Body of pancreas (tissue), 4 donors: ENCODE measurements at places on chromosomes 3 and 15. TPM values are rescaled to one million over a fixed set of nuclear protein-coding genes. Genes with fewer than 3 reads are reported as not detected.

DNA sequence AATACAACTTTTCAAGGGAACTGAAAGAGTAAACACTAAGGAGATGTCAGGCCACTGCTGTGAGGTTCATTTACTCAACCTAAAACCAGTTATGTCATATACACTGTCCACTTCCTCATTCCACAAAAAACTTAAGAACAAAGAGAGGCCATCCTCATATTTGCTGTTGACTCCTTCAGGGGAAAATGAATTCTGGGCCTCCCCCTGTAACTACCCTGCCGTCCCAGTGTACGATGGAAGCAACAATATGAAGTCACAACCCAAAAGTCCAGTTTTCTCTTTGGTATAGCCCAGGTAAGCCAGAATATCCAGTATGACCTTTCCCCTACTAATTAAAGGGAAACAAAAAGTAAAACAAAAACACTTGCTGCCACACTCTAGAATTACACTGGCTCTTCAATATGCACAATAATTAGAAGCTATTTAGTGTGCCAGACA lies 16.2 kb downstream of the CEP152 start:
- peak overlapping the region; percentile 21 for H3K27ac ChIP-seq
- H3K4me3 ChIP-seq: no peak overlapping the region
- no peak for DNase-seq
- no peaks in the 10 kb centered on the region for H3K36me3 ChIP-seq

GRCh38 chr3:19030522-19030839 lies 117.8 kb upstream of the KCNH8 start:
- no peaks in the 10 kb centered on the region for H3K4me1 ChIP-seq
- DNase-seq: no peak
- H3K27ac ChIP-seq: no peak overlapping the region
- H3K27me3 ChIP-seq: no peaks in the 10 kb centered on the region
- no peak overlapping the region for H3K4me3 ChIP-seq

GRCh38 chr3:131326307-131326706 lies 55.3 kb upstream of the NUDT16 start:
- H3K27me3 ChIP-seq: no peaks in the 10 kb centered on the region
- H3K36me3 ChIP-seq: no peaks in the 10 kb centered on the region
- H3K4me3 ChIP-seq: no peak overlapping the region

GRCh38 chr3:133883641-133884040 lies 12.0 kb downstream of the RAB6B start:
- H3K27ac ChIP-seq: no peak overlapping the region
- H3K27me3 ChIP-seq: no peaks in the 10 kb centered on the region
- H3K4me1 ChIP-seq: no peaks in the 10 kb centered on the region
- no peak for DNase-seq

- no peaks in the 10 kb centered on the region for H3K36me3 ChIP-seq
- H3K27me3 ChIP-seq: no peaks in the 10 kb centered on the region
- H3K27ac ChIP-seq: peak overlapping the region; percentile 49
- DNase-seq: peak; percentile 62
- peaks cover 14% of the 10 kb centered on the region for H3K4me1 ChIP-seq
Measured at GRCh38 chr3:136277115-136277514, 27.0 kb downstream of the PCCB start.

GRCh38 chr3:45927881-45928280 lies 15.4 kb upstream of the CXCR6 start:
- H3K27me3 ChIP-seq: no peaks in the 10 kb centered on the region
- H3K27ac ChIP-seq: no peak overlapping the region
- no peak for DNase-seq
- peaks cover 18% of the 10 kb centered on the region for H3K36me3 ChIP-seq

- no peaks in the 10 kb centered on the region for H3K27me3 ChIP-seq
- no peak overlapping the region for H3K4me3 ChIP-seq
- no peaks in the 10 kb centered on the region for H3K36me3 ChIP-seq
- peaks cover 7% of the 10 kb centered on the region for H3K4me1 ChIP-seq
Measured at GRCh38 chr15:48559285-48559684, 86.2 kb downstream of the FBN1 start.

DNA sequence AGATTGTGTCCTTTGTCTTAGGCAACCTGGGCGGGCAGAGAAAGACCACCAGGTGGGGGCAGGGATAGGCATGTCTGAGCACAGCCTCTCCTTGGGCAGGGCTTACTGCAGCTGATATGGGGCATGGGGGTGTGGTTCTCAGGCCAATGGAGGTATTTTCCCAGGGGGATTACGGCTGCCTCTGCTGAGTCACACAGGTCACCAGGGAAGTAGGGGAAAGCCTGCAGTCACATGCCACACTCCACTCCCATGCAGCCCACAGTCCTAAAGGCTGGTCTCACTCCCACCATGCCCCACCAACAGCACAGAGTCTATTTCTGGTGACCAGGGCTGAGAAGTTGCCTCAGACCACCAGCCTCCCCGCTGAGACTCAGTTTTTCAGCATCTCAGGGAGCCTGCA lies 466.4 kb downstream of the DIPK2A start:
- no peaks in the 10 kb centered on the region for H3K36me3 ChIP-seq
- no peak for DNase-seq
- H3K4me3 ChIP-seq: no peak overlapping the region
- no peak overlapping the region for H3K27ac ChIP-seq
- H3K27me3 ChIP-seq: no peaks in the 10 kb centered on the region

- H3K27me3 ChIP-seq: no peaks in the 10 kb centered on the region
- no peak overlapping the region for H3K4me3 ChIP-seq
- H3K4me1 ChIP-seq: no peaks in the 10 kb centered on the region
Measured at GRCh38 chr3:173037840-173038483, 103.1 kb downstream of the SPATA16 start.

- H3K4me1 ChIP-seq: peaks cover 32% of the 10 kb centered on the region
- H3K27ac ChIP-seq: peak overlapping the region; percentile 80
- no peak overlapping the region for H3K4me3 ChIP-seq
- H3K27me3 ChIP-seq: no peaks in the 10 kb centered on the region
- peak; percentile 79 for DNase-seq
Measured at GRCh38 chr15:52261498-52262242, 33.9 kb downstream of the MYO5C start.

- no peak overlapping the region for H3K27ac ChIP-seq
- no peaks in the 10 kb centered on the region for H3K27me3 ChIP-seq
- H3K4me3 ChIP-seq: no peak overlapping the region
- no peak for DNase-seq
- no peaks in the 10 kb centered on the region for H3K4me1 ChIP-seq
Measured at GRCh38 chr3:122988508-122988907, 39.1 kb downstream of the SEMA5B start.

- H3K4me1 ChIP-seq: no peaks in the 10 kb centered on the region
- H3K4me3 ChIP-seq: no peak overlapping the region
- no peak overlapping the region for H3K27ac ChIP-seq
- H3K27me3 ChIP-seq: no peaks in the 10 kb centered on the region
- no peaks in the 10 kb centered on the region for H3K36me3 ChIP-seq
Measured at GRCh38 chr3:174495311-174495710, 363.8 kb upstream of the NAALADL2 start.

- peaks cover 60% of the 10 kb centered on the region for H3K4me1 ChIP-seq
- no peak overlapping the region for H3K27ac ChIP-seq
- no peaks in the 10 kb centered on the region for H3K36me3 ChIP-seq
Measured at GRCh38 chr3:149368674-149369497, 8.6 kb downstream of the TM4SF1 start.

DNA sequence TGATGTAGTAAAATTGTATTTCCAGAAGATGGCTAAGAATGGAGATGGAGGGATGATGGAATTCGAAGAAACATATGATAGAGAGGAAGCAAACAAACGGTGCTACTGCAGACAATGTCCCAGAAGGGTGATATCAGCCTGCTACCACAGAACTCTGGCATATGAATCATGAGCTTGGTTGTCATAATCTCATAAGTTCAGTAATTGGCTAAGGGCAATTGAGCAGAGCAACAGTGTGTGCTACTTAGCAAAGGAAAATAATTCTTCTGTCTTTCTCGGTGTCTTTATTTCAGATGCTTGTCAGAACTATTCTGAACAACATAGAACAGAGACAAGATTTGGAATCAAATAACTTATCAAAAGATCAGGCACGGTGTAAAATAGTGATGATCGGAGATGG lies 407.3 kb downstream of the GBE1 start:
- no peaks in the 10 kb centered on the region for H3K4me1 ChIP-seq
- no peaks in the 10 kb centered on the region for H3K36me3 ChIP-seq
- no peak for DNase-seq
- no peak overlapping the region for H3K27ac ChIP-seq
- no peak overlapping the region for H3K4me3 ChIP-seq
- H3K27me3 ChIP-seq: no peaks in the 10 kb centered on the region

GRCh38 chr3:66416556-66417304 lies 84.1 kb downstream of the LRIG1 start:
- H3K27ac ChIP-seq: peak overlapping the region; percentile 30
- DNase-seq: no peak
- H3K27me3 ChIP-seq: no peaks in the 10 kb centered on the region
- H3K4me1 ChIP-seq: peaks cover 46% of the 10 kb centered on the region

- H3K27me3 ChIP-seq: no peaks in the 10 kb centered on the region
- H3K4me3 ChIP-seq: no peak overlapping the region
- DNase-seq: no peak
- no peaks in the 10 kb centered on the region for H3K4me1 ChIP-seq
Measured at GRCh38 chr3:190382082-190382481, 5.9 kb upstream of the CLDN16 start.

- no peaks in the 10 kb centered on the region for H3K4me1 ChIP-seq
- H3K27me3 ChIP-seq: no peaks in the 10 kb centered on the region
- DNase-seq: peak; percentile 15
- H3K36me3 ChIP-seq: no peaks in the 10 kb centered on the region
- no peak overlapping the region for H3K4me3 ChIP-seq
Measured at GRCh38 chr3:177281292-177282118, 84.2 kb upstream of the TBL1XR1 start.

GRCh38 chr15:62051166-62051565 lies 9.1 kb downstream of the VPS13C start:
- H3K27ac ChIP-seq: no peak overlapping the region
- no peak overlapping the region for H3K4me3 ChIP-seq
- no peaks in the 10 kb centered on the region for H3K27me3 ChIP-seq
- no peaks in the 10 kb centered on the region for H3K36me3 ChIP-seq

DNA sequence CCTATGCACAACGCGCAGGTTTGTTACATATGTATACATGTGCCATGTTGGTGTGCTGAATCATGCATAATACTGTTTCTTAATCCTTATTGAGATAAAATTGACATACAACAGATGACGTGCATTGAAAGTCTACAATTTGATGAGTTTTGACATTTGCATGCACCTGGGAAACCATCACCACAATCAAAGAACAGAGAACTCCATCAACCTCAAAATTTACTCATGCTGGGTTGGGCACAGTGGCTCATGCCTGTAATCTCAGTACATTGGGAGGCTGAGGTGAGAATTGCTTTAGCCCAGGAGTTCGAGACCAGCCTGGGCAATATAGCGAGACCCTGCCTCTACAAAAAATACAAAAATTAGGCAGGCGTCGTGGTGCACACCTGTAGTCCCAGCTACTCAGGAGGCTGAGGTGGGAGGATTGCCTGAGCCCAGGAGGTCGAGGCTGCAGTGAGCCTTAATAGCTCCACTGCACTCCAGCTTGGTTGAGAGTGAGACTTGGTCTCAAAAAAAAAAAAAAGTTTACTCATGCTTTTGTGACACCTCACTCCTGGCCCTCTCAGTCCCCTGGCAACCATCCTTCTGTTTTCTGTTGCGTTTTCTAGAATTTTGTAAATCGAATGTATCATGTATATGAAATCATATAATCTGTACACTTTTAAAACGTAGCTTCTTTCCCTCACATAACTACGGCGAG lies 56.6 kb downstream of the BHLHE40 start:
- no peaks in the 10 kb centered on the region for H3K4me1 ChIP-seq
- H3K36me3 ChIP-seq: no peaks in the 10 kb centered on the region
- no peak overlapping the region for H3K4me3 ChIP-seq
- no peak overlapping the region for H3K27ac ChIP-seq

- DNase-seq: no peak
- no peaks in the 10 kb centered on the region for H3K4me1 ChIP-seq
- no peak overlapping the region for H3K4me3 ChIP-seq
- H3K27ac ChIP-seq: no peak overlapping the region
- no peaks in the 10 kb centered on the region for H3K36me3 ChIP-seq
- H3K27me3 ChIP-seq: no peaks in the 10 kb centered on the region
Measured at GRCh38 chr3:87367736-87368135, 91.4 kb upstream of the POU1F1 start.

GRCh38 chr15:42741710-42742109 lies 4.8 kb upstream of the CDAN1 start:
- H3K36me3 ChIP-seq: no peaks in the 10 kb centered on the region
- H3K4me1 ChIP-seq: peaks cover 8% of the 10 kb centered on the region
- no peak overlapping the region for H3K27ac ChIP-seq
- no peak for DNase-seq
- H3K4me3 ChIP-seq: no peak overlapping the region
- H3K27me3 ChIP-seq: no peaks in the 10 kb centered on the region

- no peaks in the 10 kb centered on the region for H3K36me3 ChIP-seq
- H3K27me3 ChIP-seq: no peaks in the 10 kb centered on the region
- DNase-seq: no peak
- no peak overlapping the region for H3K27ac ChIP-seq
- no peaks in the 10 kb centered on the region for H3K4me1 ChIP-seq
- H3K4me3 ChIP-seq: no peak overlapping the region
Measured at GRCh38 chr3:147799601-147800000, 390.4 kb downstream of the ZIC1 start.

- H3K36me3 ChIP-seq: no peaks in the 10 kb centered on the region
- no peak overlapping the region for H3K27ac ChIP-seq
- no peak overlapping the region for H3K4me3 ChIP-seq
- no peaks in the 10 kb centered on the region for H3K4me1 ChIP-seq
- no peaks in the 10 kb centered on the region for H3K27me3 ChIP-seq
- DNase-seq: no peak
Measured at GRCh38 chr3:57093971-57094535, 33.6 kb downstream of the SPATA12 start.

- no peaks in the 10 kb centered on the region for H3K27me3 ChIP-seq
- no peak overlapping the region for H3K27ac ChIP-seq
- no peak for DNase-seq
- peaks cover 7% of the 10 kb centered on the region for H3K4me1 ChIP-seq
Measured at GRCh38 chr3:195086341-195086740, 184.6 kb downstream of the XXYLT1 start.

The SENP8 gene
- 2.1 TPM for total RNA-seq

The MAP6D1 gene
- total RNA-seq: 0.99 TPM

The KCNAB1 gene
- 5.2 TPM for total RNA-seq

The LYZL4 gene
- total RNA-seq: not detected

The NT5DC2 gene
- total RNA-seq: 32.4 TPM

The KIF15 gene
- 0.78 TPM for total RNA-seq

The FEZF2 gene
- total RNA-seq: not detected

The SCN5A gene
- 0.26 TPM for total RNA-seq

The USP13 gene
- 5.4 TPM for total RNA-seq

The CPNE4 gene
- not detected for total RNA-seq

The CD200 gene
- 2.6 TPM for total RNA-seq

The CRYBG3 gene
- 17.1 TPM for total RNA-seq

The SH3GL3 gene
- 2.3 TPM for total RNA-seq

The HTR3E gene
- not detected for total RNA-seq

The THAP10 gene
- 3.0 TPM for total RNA-seq

The STRIT1 gene
- not detected for total RNA-seq

The SKOR1 gene
- total RNA-seq: under 0.01 TPM

The THPO gene
- not detected for total RNA-seq

The CELSR3 gene
- 2.6 TPM for total RNA-seq

The CAMK1 gene
- 34.9 TPM for total RNA-seq
